ENCODE measurements at places on chromosomes 1 and 21. TPM values are rescaled to one million over a fixed set of nuclear protein-coding genes. Genes with fewer than 3 reads are reported as not detected.

- DNase-seq, result no peak
These were observed at the start of gene NPPA for GRCh38 chr1:11847667-11848372. Gene NPPA (minus strand): TSS chr1:11847783. CDS start chr1:11847684, 99 bp downstream.

- DNase-seq, result no peak
These were observed 407.8 kb downstream of the DUSP10 start for GRCh38 chr1:221334062-221334461.

DNA sequence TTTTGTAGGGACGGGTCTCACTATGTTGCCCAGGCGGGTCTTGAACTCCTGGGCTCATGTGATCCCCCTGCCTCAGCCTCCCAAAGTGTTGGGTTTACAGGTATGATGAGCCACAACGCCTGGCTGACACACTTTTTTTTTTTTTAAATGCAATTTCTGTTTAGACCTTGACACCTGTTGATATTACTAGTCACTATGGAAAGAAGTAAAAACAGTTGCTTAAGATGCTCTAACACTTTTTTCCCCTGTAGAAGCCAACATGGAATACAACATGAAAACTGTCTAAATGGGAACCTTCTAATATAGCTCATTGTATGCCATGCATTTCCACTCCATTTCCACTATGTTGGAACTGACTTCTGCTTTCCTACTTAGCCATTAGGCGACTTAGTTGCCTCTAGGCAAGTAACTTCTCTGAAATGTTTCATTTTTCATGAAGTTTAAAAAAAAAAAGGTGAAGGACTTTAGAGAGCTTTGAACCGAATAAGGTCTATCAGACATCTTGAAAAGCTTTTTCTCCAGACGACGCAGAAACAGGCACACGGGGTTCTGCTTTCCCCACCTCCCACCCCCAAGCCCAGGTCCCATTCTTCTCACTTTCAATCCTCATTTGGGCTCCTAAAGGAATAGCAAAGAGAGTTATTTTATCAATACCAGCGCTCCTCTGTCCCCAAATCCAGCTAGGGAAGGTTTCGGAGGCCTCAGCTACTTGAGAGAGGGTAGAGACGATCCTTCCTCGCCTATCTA, 648 bp upstream of the DR1 start:
- DNase-seq, result no peak

DNA sequence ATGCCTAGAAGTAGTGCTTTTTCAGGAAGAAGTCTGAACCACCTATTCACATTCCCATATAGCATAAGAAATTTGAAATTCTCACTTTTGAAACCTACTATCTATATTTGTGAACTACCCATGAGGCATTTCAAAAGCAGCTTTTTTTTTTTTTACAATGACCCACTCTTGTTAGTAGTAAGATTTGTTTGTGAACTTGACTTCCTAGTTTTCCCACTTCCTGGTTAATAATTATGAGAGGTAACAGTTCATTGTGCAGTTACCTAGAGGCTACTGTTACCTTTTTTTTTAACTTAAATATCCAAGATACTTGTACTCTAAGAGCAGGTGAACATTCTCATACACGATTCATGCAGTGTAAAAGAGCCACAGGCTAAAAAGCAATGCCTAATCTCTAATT, 371.7 kb upstream of the ADGRL2 start:
- no peak for DNase-seq

The FLG2 gene
- total RNA-seq, result not detected

Data from activated CD4-positive, alpha-beta memory T cell treated with anti-CD3 and anti-CD28 coated beads, Interleukin-2, amount 10 ng/mL, durations not matched to agents 7 days and 5 days (primary cell).